HS-5 (cell line): ENCODE measurements at places on chromosomes 1 and 21.

- DNase-seq: no peak
These were observed 66.8 kb upstream of the RGS7 start for GRCh38 chr1:241423541-241424479.

DNA sequence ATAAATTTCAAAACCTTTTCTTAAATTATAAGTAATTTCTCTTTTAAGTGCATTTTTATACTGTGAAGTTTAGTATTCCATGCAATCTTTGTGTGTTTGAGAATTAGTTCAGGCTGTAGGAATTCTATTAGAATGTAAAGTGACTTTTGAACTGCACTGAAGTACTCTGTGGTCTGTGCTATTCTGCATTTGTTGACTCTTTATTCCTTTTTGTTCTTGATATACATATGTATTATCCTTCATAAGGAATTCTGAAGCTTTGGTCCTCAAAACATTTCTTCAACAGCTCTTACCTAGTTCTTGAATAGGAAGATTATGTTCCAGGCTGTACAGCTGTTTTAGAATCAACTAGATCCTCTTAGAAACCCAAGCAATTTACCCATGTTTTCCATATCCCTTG, 158.0 kb downstream of the HS2ST1 start:
- no peak for DNase-seq

DNA sequence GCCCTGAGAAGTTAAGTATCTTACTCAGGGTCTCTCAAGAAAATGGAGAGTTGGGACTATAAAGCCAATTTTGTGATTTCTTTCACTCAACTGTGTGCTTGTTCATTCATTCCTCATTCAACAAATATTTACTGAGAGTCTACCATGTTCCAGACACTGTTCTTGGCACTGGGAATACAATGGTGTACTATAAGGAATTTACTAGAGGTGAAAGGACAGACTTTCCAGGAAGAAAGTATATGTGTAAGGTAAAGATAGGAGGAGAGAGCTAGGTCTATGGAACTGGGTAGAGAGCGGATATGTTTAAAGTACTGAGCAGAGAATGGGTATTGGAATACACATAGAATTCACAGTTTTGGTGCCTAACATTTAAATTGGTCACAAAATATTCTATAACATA, 42.3 kb downstream of the ZNHIT6 start:
- no peak for DNase-seq

DNA sequence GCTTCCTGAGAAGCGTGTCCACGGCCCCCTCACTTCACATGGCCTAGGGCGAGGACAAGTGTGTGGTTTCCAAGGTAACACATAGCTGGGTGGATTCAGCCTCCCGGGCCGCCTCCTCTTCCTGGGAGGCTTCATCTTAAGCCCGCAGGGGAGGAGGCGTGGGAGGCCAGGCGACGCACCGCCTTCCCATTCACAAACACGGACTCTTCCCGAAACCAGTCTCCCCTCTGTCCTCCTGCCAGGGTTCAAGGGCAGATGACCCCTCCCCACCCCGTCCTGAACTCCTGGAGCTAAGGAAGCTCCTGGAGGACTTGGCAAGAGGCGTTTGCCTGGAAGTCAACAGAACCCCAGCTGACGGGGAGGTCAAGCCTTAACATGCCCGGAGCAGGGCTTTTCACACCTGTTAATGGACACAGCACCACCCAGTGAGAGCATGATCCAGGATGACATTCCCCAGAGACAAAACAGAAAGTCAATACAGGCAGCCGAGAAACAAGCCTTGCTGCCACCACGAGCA, 56.7 kb downstream of the KCNN3 start:
- DNase-seq: no peak

DNA sequence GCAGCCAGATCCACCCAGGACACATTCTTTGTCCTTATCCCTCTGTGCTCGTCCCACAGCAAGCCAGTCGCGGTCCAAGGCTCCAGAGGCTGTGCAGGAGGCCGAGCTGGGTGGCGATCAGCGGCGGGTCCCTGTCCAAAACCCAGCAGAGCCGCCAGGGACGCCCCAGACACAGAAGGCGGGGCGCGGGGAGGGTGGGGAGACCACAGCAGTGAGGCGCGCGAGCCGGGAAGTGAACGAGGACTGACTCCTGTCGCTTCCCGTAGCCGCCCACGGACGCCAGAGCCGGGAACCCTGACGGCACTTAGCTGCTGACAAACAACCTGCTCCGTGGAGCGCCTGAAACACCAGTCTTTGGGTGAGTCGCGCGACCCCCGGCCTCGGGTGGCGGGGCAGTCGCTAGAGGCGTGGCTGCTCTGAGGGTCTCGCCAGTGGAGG, at the start of gene LGALS8:
Gene LGALS8 (plus strand): TSS at position 279 of the 438 bp plus-strand sequence. CDS start 2,089 bp downstream, outside the sequence.
- no peak for DNase-seq

DNA sequence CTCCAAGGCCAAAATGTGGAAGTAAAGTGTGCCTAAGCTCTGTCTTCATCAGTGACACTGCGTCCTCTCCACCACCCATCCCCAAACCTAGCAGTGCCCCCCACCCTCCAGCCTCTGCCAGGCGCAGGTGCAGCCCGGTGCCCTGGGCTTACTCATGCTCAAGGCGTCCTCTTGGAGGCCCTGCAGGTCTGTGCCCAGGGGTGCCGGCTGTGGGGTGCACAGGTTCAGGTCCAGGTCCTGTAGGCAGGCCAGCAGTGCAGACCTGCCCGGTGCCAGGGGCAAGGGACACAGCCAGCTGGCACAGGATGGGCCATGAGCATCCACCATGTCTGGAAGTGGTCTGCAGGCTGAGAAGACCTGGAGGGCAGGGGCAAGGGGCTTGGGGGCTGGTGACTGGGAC, 5.1 kb downstream of the ZNF683 start:
- DNase-seq: no peak

- no peak for DNase-seq
These were observed 149.2 kb downstream of the PSMG1 start for GRCh38 chr21:39033878-39034589.

GRCh38 chr1:161033751-161034150, 5.0 kb downstream of the TSTD1 start:
- no peak for DNase-seq

- DNase-seq: no peak
These were observed 67.1 kb downstream of the KCNH1 start for GRCh38 chr1:211066781-211067384.

- no peak for DNase-seq
These were observed 19.2 kb upstream of the BACH1 start for GRCh38 chr21:29279558-29279957.

DNA sequence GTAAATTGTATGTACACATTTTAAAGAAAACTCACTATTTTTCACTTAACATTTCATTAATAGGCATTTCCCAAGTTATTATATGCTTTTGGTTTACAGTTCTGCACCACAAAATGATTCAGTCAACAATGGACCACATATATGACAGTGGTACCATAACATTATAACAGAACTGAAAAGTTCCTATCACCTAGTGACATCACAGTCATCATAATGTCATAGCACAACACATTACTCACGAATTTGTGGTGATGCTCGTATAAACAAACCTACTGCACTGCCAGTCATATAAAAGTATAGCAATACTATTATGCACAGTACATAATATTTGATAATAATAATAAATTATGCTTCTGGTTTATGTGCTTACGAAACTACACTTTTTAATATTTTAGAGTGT, 30.9 kb downstream of the DNAI4 start:
- DNase-seq: no peak

GRCh38 chr1:103561643-103562395, 9.6 kb upstream of the AMY2B start:
- DNase-seq: no peak

DNA sequence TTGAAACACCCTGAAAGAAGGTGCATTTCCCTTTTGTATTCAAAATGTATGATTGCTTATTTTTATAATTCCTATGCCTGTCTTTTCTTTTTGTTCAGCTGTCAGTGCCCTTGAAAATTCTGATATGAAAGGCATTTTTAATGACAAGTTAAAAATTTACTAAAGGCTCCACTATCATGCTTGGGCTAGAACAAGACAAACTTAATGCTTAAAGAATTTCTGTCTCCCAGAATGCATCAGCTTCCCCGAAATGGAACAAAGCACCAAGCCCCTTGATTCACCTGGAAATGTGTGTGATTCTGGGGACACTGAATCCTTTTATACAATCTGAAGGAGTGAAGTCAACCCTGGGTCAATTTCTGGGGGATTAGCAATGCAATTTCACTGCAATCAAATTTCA, 457.5 kb downstream of the LMO4 start:
- DNase-seq: no peak
